ENCODE measurements at places on chromosomes 3 and 15.

- no peak for DNase-seq
Measured at GRCh38 chr15:41936649-41937567, 35.4 kb downstream of the EHD4 start.

DNA sequence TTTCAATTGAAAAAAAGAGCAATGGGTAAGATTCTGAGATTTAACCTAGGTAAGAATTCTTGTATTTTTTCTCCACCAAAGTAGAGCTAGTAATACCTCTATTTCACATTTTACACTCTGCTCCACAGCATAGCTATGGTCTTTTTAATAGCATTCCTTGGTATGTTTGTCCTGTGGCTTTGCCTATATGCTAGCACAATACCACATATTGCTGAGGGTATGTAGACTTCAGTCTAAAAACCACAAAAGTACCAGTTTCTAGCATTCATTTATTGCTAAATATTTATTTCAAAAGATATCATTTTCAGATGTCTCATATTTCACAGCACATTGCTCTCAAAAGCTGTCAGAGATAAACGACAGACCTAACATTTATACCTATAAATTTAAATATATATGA lies 18.2 kb upstream of the EOGT start:
- DNase-seq = no peak

DNA sequence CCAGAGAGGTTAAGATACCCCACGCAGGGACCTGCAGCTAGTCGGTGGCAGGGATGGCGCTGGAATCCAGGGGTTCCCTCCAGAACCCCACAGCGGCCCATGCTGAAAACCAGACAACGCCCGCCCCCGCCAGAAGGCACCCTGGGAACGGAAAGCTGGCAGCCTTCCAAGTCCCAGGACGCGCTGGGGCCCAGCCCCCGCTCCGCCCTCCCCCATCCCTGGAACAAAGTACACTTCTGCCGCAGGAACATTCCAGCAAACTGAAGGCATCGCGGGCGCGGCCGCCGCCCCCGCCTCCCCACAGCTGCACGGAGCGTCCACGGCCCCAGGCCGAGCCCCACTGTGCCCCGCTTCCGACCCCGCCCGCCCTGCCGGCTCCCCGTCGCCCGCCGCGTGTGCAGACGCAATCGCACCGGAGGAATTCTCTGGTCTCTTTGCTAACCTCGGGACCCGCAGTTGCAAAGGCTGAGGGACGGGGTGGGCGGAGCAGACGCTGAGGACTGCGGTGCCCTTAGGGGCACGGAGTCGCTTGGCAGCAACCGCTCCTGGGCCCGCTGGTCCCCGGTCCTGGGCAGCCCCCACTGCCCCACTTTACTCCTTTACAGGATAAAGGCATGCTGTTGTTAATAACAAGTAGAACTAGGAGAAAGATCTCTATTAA lies 44.8 kb upstream of the RNU6-1 start:
- DNase-seq = no peak

DNA sequence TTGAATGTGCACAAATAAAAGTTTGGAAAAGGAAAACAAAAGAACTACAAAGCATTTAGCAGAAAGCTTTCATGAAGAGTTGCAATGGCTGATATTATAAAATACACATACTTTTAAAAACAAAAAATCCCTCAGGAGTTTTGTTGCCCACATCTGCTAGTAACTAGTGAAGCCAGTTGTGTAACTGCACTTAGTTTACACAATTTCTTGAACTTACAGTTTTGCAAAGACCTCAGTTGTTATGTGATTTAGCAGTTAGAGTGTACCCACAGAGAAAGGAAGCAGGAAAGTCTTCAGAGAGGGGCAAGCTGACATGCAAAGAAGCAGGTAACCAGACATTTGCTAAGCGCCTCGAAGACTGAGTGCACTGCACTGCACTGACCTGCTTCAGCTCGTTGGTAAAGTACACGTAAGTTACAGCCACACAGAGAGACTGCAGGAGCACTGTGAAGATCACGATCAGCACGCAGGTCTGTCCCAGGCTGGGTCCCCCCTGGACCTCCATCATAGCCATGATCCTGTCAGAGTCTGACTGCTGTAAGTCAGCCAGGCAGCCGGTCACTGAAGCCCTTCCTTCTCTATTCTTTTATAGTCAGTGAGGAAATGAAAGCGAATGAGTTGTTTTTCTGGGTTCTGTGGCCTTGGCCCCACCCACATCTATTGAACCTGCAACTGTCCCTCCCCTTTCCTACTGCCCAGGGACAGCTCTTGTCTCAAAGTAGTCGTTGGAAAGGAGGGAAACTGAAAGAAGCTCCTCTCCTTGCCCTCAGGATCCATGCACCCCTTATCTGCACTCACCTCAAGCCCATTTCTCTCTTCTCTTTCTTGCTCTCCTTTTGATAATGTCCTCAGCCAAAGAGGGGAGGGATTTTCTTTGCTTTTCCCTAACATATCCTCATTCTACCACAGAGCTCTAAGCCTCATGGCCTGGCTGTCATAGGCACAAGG lies at the start of gene TNFSF10:
TSS of gene TNFSF10 (minus strand) at position 560 of the 948 bp plus-strand sequence. CDS start at position 514, 46 bp downstream.
- DNase-seq = no peak

DNA sequence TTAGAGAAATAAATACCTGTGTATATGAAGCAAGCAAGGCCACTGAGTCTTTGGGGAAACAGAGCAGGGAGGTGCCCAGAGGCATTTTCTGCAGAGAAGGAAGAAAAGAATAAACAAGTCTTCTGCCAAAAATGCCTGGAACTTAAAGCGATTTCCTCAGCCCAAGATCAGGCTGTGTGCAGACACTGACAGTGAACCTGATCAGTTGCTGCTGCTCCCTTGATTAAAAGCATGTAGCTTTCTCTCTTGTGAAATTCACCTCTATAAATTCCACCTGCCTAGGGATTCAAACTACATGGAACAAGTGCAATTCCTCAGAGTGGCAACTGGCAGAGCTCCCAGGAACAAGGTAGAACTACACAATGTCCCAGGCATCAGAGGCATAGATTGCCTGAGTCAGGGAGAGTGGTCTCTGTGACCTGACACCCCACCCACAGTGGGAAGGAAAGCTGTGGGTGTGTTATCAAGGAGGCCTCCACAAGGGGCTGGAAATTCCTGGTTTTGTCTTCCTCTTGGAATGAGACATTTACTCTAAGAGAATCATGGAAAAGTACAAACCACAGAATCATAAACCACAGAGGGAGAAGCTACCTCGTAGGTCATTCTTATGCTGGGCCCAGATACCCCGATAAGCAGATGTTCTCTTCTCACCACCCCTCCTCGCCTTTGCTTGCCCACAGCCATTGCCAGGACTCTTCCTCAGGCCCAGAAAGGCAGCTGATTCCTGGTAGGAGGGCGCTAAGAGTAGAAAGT lies 1.8 kb upstream of the ZBTB38 start:
- DNase-seq = no peak

DNA sequence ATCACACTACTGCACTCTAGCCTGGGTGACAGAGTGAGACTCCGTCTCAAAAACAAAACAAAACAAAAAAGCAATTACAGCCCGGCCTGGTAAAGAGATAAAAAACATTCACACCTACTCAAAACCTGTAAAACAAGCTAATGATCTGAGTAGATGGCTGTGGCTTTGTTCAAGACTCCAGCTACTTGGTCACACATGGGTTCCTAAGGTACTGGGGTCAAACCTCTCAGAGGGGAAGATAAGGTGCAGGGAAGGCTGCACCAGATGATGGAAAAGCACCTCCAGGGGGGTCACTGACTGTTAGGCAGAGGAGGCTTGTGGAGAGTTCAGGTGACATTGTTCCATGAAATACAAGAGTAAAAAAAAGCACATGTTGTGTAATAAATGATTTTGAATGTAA lies 450.2 kb upstream of the WNT5A start:
- DNase-seq = no peak

- DNase-seq = no peak
Measured at GRCh38 chr3:16089521-16089920, 85.0 kb upstream of the GALNT15 start.

DNA sequence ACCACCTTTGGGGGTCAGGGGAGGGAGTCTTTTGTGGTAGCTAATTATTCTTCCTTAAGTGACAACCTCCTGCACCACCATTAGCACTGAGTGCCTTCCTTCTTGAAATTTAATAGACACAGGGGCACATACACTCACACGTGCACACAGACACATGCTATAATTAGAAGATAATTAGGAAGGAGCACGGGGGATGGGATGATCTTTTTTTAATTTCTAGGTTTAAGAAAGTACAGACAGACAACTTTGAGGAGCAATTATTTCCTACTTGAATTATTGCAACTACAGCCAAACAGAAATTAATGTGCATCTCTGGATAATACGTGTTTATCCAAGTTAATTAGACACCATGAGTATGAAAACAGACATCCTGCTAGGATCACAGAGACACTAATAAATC lies 44.8 kb upstream of the GUCA1C start:
- no peak for DNase-seq

DNA sequence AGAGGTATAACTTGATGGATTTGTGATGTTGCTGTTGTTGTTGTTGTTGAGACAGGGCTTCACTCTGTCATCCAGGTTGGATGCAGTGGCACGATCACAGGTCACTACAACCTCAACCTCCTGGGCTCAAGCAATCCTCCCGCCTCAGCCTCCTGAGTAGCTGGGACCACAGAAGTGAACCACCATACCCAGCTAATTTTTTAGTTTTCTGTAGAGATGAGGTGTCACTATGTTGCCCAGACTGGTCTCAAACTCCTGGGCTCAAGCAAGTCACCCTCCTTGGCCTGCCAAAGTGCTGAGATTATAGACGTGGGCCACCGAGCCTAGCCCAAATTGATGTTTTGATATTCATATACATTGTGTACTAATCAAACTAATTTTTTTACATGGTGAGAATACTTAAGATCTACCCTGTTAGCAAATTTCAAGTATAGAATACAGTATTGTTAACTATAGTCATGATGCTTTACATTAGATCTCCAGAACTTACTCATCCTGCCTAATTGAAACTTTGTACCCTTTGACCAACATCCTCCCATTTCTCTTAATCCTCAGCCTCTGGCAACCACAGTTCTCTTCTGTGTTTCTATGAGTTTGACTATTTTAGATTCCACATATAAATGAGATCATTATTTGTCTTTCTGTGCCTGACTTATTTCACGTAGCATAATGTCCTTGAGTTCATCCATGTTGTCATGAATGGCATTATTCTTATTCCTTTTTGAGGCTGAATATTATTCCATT lies 23.2 kb downstream of the LMCD1 start:
- DNase-seq = no peak

DNA sequence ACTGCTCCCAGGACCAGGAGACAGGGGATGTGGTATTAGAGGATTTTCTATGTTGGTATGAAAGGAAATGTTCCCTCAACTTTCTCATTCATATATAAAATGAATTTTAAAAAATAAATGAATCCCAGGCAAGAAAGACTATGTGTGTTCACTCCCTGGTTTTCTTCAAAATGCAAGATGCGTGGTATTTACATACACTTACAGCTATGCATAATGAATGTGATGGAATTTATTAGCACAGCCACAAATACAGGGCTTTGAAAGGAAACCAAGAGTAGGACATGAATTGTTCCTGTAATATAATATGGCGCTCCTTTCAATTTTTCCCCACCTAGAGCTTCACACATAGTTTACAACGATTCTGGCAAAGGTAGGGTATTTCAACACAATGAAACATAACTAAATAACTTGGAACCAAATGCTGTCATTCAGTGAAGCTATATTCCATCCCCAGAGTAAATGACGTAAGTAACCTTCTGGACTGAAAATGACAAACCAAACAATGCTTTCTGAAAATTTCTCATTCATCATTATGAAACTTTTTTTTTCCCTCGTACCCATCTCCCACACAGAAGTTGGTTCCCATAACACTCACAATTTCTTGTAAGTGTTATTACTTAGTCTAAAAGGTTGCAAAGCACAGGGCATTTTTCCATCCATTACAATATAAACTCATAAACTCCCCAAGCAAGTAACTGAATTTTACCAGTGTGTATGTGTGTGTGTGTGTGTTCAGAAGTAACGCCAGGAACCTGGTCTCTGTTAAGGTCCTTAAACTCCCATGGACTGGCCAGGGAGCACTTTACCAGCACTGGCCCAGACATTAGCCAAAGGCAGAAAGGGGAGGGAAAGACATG lies 41.8 kb downstream of the CBLB start:
- no peak for DNase-seq

All from NCI-H2107 (cell line).